Fibroblast of the aortic adventitia (primary cell): ENCODE measurements at places on chromosomes 11 and 22. TPM values are rescaled to one million over a fixed set of nuclear protein-coding genes. Genes with fewer than 3 reads are reported as not detected.

DNA sequence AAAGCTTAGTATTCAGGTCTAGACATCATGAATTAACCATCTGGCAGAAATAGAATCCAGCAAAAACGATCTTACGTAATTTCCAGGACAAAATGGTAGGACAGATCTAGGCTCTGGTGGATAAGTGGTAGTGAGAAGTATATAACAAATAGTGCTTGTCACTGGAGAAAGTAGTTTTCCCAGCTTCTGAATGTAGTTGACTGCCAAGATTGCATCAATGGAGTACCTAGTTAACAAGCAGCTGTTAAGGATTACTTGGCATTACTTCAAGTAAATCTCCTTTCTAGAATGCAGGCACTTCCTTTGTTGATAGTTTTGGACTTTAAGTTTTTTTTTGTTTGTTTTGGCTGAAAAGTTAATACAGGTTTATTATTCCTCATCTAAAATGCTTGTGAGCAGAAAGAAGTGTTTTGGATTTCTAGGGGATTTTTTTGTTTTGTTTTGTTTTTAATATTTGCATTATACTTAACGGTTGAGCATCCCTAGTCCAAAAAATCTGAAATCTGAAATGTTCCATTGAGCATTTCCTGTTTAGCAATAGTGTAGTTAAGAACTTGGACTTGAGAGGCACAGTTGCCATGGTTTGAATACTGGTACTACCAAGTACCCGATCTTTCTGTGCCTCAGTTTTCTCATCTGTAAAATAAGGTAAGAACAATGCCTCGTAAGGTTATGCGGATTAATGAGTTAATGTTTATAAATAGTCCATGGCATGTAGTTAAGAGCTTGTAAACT is 20.3 kb downstream of the FAM118B start:
- peak; percentile 51 for DNase-seq

The FGF4 gene
- total RNA-seq, result 0.08 TPM in 1 of 2 replicates, not detected in the other

- peak; percentile 58 for DNase-seq
These were observed 54.0 kb upstream of the PITPNB start for GRCh38 chr22:27972732-27973698.

The LMNTD2 gene
- total RNA-seq, result 0.36 TPM in 1 of 2 replicates, not detected in the other

DNA sequence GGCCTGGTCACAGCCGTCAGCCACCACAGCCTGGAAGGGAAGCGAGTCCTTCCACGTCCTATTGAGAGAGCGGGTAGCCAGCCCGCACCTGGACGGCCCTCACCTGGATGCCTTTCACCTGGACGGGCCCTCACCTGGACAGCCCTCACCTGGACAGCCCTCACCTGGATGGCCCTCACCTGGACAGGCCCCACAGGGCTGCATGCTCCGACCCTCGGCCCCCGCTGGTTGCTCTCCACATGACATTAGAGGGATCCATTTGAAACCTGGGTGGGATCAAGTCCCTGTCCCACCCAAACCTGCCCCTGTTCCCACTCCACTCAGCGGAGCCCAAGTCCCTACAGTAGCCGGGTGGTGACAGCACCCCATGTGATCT is 3.7 kb downstream of the C1QTNF6 start:
- no peak for DNase-seq

The MYO7A gene
- total RNA-seq, result 0.33 and 0.45 TPM in 2 replicates

DNA sequence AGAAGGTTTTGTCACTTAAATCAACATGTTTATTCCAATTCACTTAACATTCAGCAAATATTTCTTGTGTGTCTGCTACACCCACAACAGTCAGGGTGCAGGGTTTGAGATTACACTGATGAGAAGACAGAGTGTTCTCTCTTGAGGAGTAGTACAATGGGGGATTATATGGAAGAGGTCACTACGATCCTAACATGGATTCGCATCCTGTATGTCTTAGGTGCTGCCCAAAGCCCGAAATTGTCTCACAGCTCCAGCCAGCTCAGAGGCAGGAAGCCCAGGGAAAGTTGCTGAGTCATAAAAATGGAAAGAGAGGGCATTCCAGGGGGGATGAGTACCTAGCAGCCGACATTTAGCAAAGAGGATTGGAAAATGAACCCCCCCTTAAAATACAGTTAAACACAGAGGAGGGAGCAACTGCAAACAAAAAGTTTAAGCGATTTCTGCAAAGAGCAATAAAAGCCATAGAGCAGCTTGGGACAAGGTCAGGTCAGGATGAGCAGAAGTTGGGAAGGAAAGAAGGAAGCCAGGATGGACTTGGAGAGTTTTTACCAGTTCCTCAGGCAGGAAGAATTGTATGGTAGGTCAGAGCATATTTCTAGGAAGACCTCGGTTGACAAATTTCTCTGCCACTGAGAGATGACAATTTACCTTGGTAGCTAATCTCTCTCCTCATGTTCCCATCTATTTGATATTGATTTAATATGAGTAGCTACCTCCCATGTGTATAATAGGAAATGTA is 49.5 kb downstream of the IGLL5 start:
- no peak for DNase-seq

DNA sequence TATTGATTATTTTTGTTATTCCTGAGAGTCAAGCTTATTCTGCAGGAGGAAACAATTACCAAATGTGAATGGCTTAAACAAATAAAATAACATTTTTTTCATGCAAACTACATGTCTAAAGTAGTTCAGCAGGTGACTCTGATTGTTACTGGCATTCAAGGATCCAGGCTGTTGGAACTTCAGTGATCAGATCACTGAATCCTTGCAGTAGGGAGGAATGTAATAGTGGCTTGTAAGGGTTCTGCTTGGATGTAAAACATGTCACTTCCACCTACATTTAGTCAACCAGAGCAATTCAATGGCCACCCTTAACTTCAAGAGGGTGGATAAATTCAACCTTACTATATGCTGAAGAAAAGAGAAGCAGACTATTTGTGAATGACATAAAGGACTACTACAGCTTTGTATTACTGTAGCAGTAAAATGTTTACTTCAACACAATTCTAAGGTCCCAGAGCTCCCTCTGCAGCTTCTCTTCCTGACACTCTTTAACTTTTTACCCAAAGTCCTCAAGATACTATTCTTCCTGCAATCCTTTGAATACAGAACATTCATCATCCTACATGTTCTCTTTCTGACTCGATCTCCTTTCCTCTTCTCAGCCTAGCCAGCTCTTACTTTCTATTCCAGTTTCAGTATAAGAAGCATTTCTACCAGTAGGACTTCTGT is 284.0 kb downstream of the LRRC4C start:
- no peak for DNase-seq

The MAP6 gene
- total RNA-seq, result 3.4 and 10.0 TPM in 2 replicates

The HORMAD2 gene
- not detected in 2 replicates for total RNA-seq

DNA sequence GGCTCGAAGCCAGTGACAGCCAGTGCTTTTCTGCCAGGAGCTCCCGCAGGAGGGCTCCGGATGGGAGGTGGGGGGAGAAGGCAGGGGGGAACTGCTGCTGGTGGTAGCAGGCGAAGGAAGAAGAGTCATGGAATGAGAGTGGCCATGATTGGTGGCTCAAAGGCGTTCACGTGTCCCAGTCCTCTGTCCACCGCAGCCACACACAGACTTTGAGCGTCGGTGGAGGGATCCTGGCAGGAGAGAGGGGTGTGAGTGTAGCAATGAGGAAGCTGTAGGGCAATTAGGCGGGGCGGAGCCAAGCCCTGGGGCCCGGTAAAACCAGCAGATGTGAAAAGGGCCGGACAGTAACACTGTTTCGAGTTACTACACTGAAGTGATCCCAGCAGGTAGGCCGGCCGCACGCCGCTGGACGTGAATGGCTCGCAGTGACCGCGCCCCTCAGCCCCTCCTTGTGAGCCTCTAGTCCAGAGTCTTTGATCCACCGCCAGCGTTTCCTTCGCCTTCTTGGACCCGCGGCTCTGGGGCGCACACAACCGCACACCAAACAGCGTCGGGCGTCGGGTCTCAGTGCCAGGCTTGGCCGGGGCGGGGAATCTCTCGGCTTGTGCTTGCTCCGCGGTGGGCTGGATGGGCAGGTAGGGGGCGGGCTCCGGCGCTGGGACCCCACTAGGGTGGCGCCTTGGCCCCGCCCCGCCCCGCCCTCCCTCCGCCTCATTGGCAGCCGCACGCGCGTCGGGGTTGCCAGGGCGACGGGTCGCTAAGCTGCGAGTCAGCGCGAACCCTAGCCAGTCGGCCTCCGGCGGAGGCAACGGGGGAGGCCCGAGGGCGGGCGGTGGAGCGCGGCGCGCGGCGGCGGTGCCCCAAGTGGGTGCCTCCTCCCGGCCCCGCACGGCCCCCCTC is at the start of gene LRRC10B:
Gene LRRC10B (plus strand): TSS at position 788 of the 900 bp plus-strand sequence. CDS start 250 bp downstream, outside the sequence.
- no peak for DNase-seq

DNA sequence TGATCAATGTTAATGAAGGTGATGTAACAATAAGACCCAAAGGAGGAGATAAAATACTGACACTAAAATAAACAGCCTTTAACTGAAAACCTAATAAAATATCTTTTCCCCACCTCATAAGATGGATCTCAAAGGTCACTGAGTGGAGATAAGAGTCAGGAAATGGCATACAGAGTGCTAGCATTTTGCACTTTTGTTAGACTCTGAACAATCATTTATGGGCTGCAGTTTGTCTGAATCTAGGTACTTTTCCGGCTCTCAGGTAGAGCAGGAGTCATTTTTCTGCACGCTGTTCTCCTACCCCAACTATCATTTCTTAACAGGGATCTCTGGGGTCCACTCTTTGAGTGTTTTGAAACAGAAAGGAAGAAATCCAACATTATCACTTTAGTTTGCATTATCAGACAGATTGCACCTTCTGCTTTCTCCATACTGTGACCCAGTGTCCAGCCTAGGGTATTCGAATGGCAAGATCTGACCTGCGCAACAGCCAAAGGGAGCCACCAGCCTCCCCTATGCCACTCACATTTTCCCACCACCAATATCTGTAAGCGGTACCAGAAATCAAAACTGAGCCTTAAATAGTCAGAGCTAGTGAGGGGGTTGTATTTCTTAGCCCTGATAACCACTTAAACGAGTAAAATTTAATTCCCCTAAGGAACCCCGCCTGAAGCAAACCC is 863 bp downstream of the SIAE start:
- no peak for DNase-seq

The METTL15 gene
- 6.0 and 24.6 TPM in 2 replicates for total RNA-seq

The RNF121 gene
- 13.0 and 22.9 TPM in 2 replicates for total RNA-seq

DNA sequence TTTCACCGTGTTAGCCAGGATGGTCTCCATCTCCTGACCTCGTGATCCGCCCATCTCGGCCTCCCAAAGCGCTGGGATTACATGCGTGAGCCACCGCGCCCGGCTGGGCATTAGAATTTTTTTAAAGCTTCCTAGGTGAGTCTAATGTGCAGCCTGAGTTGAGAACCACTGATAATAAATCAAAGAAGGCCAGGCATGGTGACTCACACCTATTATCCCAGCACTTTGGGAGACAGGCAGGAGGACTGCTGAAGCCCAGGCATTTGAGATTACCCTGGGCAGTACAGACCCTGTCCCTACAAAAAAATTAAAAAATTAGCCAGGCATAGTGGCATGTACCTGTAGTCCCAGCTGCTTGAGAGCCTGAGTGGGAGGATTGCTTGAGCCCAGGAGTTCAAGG is 13.7 kb downstream of the MEI1 start:
- DNase-seq, result no peak

- no peak for DNase-seq
These were observed 42.8 kb downstream of the TRIOBP start for GRCh38 chr22:37739611-37740049.

The TREH gene
- not detected in 2 replicates for total RNA-seq

DNA sequence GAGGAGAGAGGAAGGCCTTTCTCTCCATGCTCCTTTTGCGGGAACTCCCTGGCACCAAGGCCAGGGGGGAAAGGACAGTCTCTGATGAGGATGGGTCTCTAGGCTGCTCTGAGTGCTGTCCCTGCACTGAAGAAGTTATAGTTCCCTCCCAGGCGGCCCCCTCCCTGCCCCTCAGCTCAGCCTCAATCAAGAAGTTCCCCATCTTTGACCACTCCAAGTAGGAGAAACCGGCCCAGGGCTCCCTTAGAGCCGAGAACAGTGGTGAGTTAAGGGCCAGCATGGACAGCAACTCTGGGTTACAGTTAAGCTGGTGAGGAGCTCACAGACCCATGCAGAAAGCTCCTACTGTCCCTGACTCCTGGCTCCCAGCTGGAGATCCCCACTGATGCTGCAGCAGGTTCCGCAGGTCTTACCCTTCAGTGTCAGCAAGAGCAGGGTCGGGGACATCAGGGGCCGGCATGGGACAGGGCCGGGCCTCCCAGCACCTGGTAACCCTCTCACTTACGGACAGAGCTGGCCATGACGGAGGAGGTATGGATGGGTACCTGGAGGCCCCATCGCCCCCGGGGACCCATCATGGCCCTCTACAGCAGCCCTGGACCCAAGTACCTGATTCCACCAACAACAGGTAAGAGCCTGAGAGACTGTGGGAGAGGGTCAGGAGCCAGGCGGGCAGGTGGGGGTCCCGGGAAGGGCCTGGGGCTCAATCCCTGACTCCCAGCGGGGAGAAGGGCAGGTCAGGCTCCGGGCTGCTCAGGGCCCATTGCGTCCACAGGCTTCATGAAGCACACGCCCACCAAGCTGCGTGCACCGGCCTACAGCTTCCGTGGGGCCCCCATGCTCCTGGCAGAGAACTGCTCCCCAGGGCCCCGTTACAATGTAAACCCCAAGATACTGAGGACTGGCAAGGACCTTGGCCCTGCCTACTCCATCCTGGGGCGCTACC is 4.2 kb downstream of the SCGB1C1 start:
- no peak for DNase-seq

GRCh38 chr11:104219096-104219495 is 55.1 kb upstream of the PDGFD start:
- peak; percentile 46 for DNase-seq

The MCAM gene
- total RNA-seq, result 2.2 and 52.1 TPM in 2 replicates

DNA sequence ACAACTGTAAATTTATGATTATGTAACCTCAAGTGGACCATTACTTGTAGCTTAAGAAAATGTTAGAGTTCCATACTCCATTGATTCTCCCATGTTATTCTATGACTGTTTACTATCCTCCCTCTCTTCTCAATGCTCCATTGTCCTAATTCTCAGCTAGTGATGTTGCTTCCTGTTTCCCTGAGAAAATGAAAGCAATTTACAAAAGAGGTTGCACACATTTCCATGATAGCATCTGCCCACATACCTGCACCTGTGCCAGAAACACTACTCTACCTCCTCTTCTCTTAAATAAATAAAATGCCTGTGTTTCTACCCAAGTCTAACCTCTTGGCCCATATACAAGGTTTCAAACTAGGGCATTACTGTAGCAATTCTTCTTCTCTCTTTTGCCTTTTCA is 1620.9 kb downstream of the FAM181B start:
- DNase-seq, result no peak

The RPL27A gene
- 505 and 965 TPM in 2 replicates for total RNA-seq
